ENCODE measurements at places on chromosomes 2 and 18.

DNA sequence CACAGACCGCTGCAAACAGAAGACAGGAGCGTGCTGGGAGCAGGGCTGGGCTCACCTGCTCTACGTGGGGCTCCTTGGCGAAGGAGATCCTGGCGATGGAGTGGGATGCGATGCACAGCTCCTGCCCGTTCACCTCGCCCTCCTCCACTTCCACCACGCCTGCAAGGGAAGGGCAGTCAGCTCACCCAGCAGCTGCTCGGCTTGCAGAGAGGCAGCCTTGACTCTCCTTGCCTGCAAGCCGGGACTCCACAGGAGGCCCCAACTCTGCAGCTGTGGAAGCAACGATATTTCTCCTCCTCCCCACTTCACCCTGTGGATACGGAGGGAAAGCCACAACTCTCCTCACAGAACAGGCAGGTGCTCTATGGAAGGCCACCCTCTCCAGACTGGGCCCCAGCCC lies 35.1 kb downstream of the THAP4 start:
- no peak for DNase-seq

GRCh38 chr2:182784777-182785176 lies 68.7 kb downstream of the DNAJC10 start:
- DNase-seq, result peak; percentile 57

DNA sequence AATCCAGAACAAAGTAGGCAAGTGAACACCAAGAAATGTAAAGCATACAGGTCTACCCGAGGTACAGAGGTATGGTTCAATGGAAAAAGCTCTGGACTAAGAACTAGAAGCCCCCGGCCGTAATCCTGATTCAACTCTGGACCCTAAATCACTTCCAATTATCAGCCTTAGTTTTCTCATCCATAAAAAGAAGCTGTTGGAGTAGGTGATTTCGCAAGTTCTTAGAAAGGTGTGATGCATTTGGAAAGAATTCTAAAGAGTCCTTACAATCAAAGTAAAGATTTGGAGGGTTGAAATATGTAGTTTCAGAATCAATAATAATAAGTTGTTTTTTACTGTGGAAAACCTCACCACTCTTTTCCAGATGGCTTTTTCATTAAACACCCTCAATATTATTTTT lies 622.1 kb upstream of the ID2 start:
- DNase-seq, result no peak

DNA sequence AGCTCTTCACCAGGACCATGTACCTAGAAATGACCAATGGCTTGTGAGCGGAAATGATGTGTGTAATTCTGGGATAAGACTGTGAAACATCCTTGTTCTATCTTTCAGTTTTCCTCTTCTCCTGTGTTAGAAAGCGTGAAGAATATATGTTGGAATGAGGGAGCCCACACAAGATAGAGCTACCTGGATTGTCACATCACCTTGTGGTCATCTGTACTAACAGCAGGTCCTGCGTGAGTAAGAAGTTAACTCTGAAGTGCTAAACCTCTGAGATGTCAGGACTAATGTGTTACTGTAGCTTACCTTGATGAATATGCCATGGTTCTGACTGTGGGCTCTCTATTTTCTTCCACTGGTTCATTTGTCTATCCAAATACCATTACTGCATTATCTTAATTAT lies 75.6 kb downstream of the FASTKD2 start:
- no peak for DNase-seq

GRCh38 chr2:184339966-184340365 lies 258.4 kb upstream of the ZNF804A start:
- DNase-seq, result peak; percentile 32

- no peak for DNase-seq
Measured at GRCh38 chr18:8005870-8006569, 438.9 kb downstream of the PTPRM start.

- no peak for DNase-seq
Measured at GRCh38 chr2:173874894-173875237, 90.3 kb downstream of the SP3 start.

DNA sequence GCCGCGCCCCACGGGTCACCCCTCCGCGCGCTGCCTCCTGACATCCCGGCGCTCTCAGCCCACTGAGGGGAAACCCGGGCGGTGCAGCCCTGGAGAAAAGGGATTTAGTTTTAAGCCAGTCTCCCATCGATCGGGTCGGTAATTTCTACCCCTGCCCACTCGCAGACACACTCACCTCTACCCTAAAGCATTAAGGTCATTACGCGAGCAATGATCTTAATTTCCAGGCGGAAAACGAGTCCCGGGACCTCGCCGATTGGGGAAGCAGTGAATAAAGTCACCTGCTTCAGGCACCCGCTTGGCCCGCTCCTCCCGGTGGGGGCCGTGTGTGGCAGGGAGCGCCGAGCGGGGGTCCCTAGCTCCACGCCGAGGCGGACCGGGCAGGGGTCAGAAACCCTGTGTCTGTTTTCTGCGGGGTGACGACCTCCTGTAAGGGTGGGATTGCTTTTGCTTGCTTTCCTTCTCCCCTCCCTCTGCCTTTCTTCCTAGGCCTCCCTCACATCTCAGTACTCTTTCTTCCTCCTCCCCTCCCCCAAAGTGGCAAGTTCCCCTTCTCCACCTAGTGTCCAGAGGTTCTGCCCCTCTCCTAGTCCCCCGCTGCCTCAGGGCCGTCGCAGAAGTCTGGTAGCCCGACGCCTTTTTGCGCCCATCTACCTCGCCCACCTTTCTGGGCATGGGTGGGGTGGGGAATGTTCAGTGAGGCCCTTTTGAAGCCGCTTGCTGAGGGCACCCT lies 142.6 kb downstream of the MEIS1 start:
- DNase-seq, result peak; percentile 29

DNA sequence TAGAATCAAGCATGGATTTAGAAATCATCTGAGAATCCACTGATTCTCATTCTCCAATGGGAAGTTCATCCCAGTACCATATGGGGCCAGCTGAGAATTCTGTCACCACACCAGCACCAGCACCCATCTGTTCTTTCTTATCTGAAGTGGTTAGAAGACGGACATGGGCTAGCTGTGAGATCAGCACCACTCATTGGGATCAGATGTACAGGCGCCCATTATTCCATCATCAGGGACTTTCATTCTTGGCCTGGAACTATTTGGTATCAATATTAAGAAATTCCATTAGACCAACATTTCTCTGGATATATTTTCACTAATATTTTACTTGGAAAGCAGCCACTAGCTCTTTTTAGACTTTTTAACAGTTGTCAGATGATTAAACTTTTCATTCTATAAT lies 185.9 kb upstream of the LINC00305 start:
- DNase-seq, result no peak

GRCh38 chr2:3179208-3179607 lies 198.4 kb downstream of the EIPR1 start:
- no peak for DNase-seq

GRCh38 chr2:159177957-159178356 lies 108.5 kb downstream of the WDSUB1 start:
- no peak for DNase-seq

GRCh38 chr2:159290289-159290907 lies 3.9 kb upstream of the WDSUB1 start:
- DNase-seq, result peak; percentile 94

DNA sequence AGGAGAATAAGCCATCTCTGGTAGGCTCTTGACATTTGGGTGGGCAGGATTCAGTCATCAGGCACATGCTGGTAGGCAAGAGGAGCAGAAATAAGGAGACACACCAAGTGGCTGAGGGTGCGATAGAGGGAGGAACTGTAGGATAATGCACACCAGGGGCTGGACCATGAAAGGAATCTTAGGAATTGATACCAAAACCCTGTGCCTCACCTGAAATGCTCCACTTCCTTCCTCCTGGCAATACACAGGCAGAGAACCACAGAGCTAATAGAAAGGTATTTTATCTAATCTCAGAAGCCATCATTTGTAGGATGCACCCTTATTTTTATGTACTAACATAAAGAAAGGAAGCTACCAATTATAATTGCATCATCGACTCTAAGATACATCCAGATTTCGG lies 4.4 kb upstream of the CYP1B1 start:
- DNase-seq, result no peak

GRCh38 chr18:34224423-34225217 lies at the start of gene NOL4:
Gene NOL4 (minus strand): TSS chr18:34224913. CDS start chr18:34223253, 1,660 bp downstream.
- no peak for DNase-seq

GRCh38 chr2:218072002-218072401 lies 2.9 kb downstream of the RUFY4 start:
- DNase-seq, result no peak

DNA sequence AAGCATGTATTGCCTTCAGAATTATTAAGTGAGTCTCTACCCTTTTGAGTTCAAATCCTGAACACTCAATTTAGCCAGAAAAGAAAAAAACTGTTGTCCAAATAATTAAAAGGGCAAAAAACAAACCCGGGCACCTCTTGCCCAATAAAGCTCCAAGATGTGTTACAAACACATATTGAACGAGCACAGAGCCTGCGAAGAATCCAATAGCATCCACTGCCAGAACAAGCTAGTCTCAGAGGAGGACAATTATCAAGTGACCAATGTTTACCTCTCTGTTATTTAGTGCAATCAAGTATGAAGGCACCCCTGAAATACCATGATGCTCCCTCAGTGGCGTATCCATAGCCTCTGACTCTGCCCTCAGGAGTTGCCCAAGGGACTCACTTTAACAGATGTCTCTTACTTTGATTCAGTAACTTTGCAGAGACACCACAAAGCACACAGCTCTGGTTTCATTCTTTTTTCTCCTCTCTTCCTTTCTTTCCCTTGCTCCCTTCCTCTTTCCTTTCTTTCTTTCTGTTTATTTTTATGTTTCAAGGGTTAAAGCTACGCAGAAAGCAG lies 93.5 kb upstream of the SPATS2L start:
- DNase-seq, result no peak

- DNase-seq, result no peak
Measured at GRCh38 chr2:180829261-180829660, 151.1 kb upstream of the UBE2E3 start.

GRCh38 chr2:177405029-177405692 lies 12.6 kb downstream of the AGPS start:
- no peak for DNase-seq

DNA sequence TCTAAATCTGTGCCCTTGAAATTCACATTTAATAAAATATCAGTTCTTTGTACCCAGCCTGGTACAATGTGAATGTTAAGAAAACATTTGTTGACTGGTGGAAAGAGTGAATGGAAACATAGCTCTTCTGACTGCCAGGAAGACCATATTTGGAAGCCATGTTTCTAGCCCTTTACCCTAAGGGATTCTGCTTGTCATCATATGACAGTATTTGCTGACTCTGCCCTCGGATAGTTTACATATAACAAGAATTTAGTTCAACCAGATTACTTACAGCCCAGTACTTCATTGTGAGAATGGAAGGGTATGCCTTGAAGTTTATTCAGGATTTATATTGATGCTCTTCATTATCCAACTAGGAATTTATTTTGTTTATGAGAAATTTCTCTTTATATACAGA lies 13.8 kb upstream of the KCNS3 start:
- no peak for DNase-seq

- DNase-seq, result no peak
Measured at GRCh38 chr2:1169291-1169949, 218.8 kb downstream of the SNTG2 start.

DNA sequence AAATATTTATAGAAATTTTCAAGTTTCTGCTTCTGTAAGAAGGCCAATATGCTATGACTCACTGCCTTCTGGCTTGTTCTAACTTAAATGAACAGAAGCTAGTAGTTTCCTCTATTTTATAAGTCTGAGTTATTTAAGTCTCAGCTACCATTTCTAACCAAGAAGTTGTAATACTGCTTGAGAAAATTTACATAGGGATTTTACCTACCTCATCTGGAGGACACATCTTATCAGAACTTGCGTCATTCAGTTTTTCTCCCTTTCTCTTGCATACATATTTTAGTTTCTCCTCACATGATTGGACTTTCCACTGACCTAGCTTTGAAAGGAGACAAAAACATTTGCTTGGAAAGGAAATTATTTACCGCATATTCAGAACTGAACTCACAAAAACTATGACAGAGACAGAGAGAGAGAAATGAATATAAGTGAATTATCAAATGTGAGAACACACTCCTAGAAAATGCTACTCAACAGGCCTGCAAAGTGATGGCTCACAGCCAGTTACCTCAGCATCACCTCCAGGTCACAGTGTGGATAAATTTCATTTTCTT lies 81.1 kb upstream of the CD302 start:
- peak; percentile 64 for DNase-seq

DNA sequence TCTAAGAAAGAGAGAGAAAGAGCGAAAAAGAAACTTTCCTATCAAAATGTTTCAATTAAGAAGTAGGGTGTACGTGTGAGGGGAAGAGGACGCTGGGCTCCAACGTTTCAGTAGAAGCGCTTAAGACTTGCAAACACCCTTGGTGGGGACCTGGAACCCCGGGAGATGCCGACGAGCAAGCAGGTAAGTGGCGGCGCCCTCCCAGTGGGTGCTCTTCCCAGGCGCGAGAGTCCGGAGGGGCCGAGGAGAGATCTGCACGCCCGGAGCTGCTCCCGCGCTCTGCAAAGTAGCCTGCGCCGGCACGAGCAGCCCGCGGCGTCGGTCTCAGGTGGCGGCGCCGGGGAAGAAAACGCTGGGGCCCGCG lies 678 bp upstream of the OTX1 start:
- peak; percentile 21 for DNase-seq

GRCh38 chr2:177992992-177993391 lies 79.6 kb downstream of the PDE11A start:
- no peak for DNase-seq

DNA sequence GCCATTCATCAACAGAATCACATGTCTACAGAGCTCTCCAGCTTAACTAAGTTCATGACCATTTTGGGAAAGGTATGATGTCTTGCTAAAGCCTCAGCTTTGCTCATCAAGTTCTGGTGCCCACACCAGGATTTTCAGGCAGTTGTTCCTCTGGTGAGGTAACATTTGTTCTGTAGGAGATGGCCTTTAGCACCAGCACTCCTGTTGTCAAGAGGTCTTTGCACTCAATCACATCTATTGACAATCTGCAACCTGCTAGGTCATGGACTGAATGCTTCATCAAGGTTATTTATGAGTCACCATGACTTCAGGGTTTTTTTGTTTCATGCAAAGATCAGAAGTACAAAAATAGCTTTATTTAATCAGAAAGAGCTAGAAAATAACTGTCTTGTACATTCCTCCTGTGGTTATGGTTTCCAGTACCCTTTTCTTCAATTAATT lies 36.6 kb upstream of the VIT start:
- DNase-seq, result peak; percentile 63

- peak; percentile 80 for DNase-seq
Measured at GRCh38 chr2:240237609-240238174, 97.2 kb upstream of the OTOS start.

DNA sequence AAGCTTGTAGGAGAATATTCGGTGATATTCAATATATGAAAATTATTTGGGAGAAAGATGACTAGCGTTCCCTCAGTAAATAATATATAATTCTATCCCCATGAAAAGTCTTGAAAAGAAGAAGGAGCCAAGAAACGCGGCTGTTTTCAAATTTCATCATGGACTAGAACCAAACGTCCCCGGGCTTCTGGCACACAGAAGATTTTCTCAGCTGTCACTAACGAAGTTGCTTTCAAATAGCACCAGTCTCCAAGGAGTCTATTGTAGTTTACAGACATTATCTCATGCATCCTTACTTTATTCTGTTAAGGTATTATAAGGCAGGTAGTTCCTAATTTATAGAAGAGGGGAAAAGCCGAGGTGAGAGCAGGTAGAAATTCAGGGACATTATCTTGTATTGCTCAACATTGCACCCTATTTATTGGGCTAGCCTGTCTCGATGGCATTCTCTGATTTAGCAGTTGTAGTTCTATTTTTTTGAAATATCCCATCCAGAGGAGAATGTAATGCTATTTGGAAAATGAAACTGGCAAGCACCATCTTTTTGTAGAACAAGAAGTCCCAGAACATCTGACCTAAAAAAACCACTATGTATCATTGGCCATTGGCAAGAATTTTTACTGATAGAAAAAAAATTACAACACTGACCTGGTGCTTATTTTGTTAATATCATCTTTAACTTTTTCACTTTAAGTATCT lies 198.1 kb upstream of the RASGRP3 start:
- peak; percentile 28 for DNase-seq

All from fibroblast of mammary gland (primary cell).